ENCODE measurements at places on chromosomes 3 and 15.

DNA sequence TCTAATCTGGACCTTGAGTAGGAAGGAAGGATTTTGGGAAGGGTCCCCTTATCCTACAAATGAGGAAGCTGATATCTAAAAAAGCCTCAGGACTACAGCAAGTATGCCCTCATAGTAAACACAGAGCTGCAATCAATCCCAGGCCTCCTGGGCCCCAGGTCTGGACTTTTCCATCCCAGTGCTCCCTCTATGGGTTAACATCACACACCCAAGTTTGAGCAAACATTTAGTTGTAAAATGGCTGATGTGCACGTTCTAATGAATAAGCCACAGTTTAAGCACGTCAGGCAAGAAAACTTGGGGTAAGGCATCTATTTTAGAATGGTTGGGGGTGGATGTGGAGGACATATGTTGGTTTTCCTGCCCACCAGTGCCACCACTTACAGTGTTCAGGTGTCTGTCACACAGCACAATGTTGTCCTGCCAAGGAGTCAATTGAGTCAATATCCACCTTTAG is 44.3 kb upstream of the UBE2E1 start:
- peak; percentile 17 for DNase-seq

- DNase-seq = no peak
These were observed 273.3 kb downstream of the ZNF385D start for GRCh38 chr3:21477541-21478288.

DNA sequence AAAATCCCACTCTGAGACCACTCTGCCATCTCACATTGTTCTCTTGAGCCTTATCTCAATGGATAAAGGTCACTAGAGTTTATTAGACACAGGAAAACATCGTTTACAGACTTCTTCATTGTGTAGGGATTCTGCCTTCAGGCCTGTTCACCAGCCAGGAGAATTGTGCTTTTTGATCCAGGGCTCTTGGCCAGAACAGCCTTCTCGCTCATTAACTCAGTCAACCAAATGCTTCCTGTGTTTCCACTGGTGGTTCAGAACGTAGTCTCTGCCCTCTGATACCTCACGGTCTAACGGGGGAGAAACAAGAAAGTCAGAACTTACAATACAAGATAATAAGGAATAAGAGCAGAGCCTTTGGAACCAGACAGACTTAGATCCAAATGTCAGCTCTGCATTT is 54.2 kb upstream of the TSEN2 start:
- no peak for DNase-seq

- DNase-seq = no peak
These were observed 42.8 kb downstream of the TSC22D2 start for GRCh38 chr3:150450916-150451315.

DNA sequence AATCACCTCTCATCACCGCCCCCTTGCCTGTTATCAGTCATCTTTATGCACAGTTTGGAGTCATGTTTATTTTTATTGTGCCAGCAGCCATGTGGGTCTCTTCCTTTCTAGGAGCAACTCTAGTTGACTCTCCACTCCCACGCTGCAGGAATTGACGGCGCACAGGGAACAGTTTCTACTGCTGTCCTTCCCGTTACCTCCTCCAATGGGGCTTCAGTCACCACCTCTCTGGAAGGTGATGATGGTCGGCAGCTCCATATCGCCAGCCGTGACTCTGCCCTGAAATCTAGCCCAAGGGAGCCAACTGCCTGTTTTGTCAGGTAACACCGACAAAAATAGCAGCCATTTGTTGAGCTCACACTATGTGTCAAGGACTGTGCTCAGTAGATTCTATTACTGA is 35.6 kb upstream of the FAM107A start:
- DNase-seq = no peak

DNA sequence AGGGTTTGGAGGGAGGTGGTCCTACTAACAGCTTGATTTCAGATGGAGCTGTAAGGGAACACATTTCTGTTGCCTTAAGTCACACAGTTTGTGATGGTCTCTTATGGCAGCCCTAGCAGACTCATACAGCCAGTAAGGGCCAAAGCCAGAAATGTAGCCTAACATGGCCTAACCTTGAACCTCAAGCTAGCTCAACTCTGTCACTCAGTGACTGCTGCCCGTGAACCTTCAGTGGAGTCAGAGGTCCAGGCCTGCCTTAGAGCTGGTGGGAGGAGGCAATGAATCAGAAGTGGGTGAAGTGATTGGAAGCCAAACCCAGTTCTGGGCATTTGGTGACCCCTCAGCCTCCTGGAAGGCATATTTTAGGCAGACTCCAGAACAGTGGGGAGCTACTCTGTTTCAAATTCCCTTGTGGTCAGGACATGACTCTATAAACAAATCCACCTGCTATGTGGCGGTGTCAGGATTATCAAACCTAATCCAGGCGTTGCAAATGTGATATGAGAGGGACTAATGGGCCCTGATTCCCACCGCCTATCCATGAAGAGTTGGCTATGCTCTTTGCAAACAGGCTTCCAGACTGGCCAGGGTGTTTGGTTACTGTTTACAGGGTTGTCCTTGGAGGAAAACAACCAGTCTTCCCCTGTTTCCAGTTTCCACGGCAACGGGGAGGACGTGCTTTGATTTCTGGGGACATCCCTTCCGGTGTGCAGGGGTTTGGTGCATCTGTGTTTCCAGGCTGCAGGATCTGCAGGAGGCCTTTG is 105.9 kb upstream of the AGBL1 start:
- no peak for DNase-seq

DNA sequence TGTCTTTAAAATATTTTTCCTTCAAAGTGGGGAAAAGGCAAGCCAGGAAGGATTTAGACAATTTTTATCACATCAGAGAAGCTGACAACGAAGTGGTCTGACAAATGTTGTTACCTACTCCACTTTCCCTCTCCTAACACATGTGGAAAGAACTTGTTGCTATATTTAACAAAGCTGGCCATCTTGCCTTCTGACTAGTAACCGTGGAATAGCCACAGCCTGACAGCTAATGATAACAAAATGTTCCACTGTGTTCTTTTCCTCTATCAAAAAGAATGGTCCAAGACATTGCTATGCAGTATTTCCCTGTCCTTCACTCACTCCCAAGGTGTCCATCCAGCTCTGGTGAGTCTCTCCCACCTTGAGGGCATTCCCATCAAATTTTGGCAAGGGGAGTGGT is 481.4 kb upstream of the THBS1 start:
- DNase-seq = no peak
